Left cardiac atrium (tissue), 4 donors: ENCODE measurements at places on chromosomes 13 and 19. TPM values are rescaled to one million over a fixed set of nuclear protein-coding genes. Genes with fewer than 3 reads are reported as not detected.

GRCh38 chr13:105509981-105510762 is 1025.3 kb downstream of the EFNB2 start:
- DNase-seq, result no peak

DNA sequence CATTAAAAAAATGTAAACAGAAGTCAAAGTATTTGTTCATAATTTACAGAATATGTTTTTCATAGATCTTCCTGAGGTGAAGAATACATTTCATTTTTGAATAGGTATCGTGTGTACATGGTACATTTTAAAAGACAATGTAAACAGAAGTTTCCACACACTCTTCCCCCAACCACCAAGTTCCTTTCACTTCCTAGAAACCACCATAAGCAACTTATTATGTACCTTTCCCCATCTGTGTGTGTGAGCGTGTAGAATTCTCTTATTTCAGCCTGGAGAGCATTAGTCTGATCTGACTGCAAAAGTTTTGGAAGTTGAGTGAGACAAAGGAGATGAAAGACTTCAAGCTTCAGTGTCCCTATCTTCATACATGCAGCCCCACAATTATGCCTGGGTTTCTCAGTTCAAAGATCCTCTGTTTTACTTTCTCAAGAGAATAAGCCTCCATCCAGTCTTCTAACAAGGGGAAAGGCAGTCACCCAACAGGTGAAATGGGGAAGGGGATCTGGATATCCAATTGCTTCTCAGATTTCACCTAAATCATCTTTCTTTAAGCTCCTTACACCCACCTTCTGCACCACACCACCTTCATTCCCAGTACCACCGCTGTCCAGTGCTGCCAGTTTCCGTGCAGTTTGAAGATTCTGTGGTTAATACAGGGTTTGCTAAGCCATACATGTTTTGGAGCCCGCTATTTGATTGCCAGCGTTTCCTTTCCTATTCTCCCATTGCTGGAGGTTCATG is 2.1 kb downstream of the TEX30 start:
- no peak for DNase-seq

KCNRG gene
- not detected for total RNA-seq

DNA sequence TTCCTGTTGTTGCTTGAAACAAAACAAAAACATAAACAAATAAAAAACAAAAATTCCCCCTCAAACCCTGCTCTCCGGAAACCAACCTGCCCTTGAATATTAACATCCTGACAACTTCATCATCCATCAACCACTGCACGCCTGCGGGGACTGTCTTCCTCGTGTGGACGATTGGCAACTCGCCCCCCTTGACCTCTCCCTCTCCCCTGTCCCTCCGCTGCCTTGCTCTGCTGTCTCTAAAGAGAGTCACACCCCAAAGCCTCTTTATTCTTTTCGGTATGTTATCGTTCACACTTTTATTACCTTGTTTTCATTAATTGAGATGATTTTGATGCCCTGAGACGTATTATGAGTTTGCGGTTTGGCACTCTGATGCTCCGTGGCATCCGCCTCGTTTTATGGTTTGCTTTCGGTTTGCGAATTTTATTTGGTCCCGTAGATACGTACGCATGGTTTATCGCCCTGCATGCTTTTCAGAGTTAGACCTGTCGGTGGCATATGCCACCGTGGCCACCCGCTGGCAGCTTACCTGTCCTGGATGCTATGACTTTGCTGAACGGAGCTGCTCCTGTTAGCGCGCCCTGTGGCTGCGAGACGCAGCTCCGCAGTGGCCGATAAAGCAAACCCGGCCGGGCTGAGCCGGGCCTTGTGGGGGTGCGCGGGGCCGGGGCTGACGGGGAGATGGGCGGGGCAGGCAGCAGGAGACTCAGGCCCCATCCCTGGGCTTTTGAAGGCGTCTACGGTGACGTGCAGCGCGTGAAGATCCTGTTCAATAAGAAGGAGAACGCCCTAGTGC is 10.6 kb downstream of the PTBP1 start:
- DNase-seq, result peak; percentile 21

DNA sequence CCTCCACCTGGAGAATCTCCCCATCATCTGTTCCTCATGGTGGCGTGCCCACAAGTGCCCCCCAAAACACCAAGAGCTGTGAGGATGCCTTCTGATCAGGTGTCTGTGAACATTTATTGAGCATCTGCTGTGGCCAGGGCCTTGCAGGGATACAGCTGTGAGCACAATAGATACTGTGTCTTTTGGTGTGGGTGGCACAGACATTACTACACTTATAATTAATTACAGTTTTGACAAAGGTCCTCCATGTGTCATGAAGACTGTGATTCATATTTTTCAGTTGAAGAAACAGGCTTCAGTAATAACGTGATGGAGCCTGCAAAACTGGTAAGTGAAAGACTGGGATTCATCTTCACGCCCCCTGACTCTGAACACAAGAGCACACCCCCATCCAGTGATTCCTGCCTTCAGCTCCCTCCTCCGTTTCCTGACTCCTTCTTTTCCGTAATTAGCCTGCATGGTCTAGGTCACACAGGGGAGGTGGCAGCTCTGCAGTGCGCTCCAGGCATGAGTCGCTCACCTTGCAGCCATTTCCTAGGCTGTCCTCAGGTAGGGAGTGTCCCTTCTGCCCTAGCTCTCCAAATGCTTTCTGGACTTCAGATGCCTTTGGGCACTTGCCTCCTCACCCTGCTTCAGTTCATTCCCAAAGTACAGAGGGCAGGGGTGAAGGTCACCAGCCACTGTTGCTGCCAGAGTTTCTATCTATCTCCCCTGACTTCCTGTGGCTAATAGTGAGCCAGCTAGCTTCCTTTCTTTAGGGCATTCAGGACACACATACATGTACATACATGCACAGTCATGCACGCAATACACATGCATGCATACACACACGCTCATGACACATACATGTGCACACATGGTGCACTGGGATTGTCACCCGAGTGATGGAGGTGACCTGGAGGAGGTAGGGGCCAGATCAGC is 66.5 kb downstream of the SIAH3 start:
- no peak for DNase-seq

- DNase-seq, result peak; percentile 52
Measured at GRCh38 chr13:57631596-57632275, at the start of gene PCDH17. TSS of gene PCDH17 (plus strand) at chr13:57631744. CDS start at chr13:57632547, 803 bp downstream.

- no peak for DNase-seq
Measured at GRCh38 chr19:35783469-35784434, 8.4 kb downstream of the ARHGAP33 start.

GRCh38 chr13:114115191-114115671 is 17.2 kb downstream of the RASA3 start:
- peak; percentile 52 for DNase-seq

- DNase-seq, result no peak
Measured at GRCh38 chr19:34666958-34667265, 10.0 kb downstream of the SCGB2B2 start.

CLEC4G gene
- total RNA-seq, result 2.6 TPM

SLC25A41 gene
- 0.18 TPM for total RNA-seq

- peak; percentile 90 for DNase-seq
Measured at GRCh38 chr19:16382775-16383543, 58.3 kb downstream of the KLF2 start.
